ENCODE measurements at places on chromosomes 2 and 18.

DNA sequence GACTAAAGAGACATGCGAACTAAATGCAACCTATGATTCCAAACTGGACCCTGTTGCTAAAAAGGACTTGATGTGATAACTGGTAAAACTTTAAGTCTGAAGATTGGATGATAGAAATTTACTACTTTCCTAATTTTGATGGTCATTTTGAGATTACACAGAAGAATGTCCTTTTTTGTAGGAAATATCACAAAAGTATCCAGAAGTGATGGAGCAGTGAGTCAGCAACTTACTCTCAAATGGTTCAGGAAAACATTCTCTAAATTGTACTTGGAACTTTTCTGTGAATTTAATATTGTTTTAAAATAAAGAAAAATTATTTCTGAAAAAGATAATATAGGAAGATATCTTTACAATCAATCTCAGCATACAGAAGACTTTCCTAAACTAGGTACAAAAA, 19.9 kb downstream of the MBOAT2 start:
- DNase-seq: no peak

GRCh38 chr2:226554701-226555100, 244.9 kb downstream of the IRS1 start:
- no peak for DNase-seq

- peak; percentile 39 for DNase-seq
These were observed 898.9 kb downstream of the CPS1 start for GRCh38 chr2:211455216-211455841.

GRCh38 chr2:12261986-12262680, 454.6 kb upstream of the TRIB2 start:
- DNase-seq: no peak

DNA sequence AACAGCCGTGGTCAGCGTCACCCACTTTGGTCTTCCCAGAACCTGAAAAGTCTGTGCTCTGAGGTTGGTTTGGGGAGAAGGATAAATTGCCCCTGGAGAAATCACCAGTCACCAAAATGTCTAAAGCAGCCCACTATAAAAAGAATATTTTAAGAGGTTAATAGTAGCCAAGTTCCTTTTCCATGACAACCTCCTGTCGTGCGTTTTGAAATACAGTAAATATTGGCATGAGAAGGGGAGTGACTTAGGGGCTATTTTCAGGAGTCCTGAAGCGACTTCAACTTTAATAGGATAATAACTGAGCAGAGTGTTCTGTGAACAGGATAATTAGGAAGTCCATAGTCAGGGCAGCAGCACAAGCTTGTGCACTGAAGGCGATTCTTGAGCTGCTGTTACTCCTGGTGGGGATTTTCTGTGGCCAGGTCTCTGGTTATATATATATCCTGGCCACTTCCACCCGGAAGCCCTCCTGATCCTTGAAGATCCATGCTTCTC, 49.3 kb downstream of the RNF144A start:
- DNase-seq: no peak
